ENCODE measurements at places on chromosomes 5 and 9.

GRCh38 chr5:126450346-126450745, 27.1 kb downstream of the GRAMD2B start:
- no peak for DNase-seq

GRCh38 chr5:133953568-133954145, 14.8 kb downstream of the C5orf15 start:
- no peak for DNase-seq

GRCh38 chr5:8253376-8253775, 384.4 kb downstream of the MTRR start:
- DNase-seq = no peak

GRCh38 chr9:71975833-71976232, 64.4 kb downstream of the C9orf85 start:
- DNase-seq = no peak

GRCh38 chr9:96317335-96317980, 15.5 kb upstream of the HSD17B3 start:
- DNase-seq = no peak

GRCh38 chr9:93824386-93825294, 130.5 kb downstream of the BARX1 start:
- no peak for DNase-seq

DNA sequence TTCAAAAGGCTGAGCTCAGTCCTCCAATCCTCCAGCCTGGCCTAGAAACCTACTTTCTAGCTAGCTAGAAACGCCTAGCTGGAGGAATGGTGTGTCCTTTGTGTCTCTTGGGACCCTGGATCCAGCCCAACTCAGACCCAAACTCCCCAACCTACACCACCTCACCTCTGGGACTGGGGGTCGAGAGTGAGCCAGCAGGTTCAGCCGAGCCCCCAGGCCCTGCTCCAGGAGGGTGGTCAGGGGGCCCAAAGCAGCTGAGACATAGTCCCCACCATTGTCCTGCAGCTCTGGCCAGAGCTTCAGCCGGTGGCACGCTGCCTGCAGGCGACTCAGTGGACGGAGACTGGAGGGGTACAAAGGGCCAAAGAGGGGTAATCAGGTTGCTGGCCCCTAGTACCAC, 6.2 kb downstream of the NOL6 start:
- DNase-seq = no peak

- DNase-seq = no peak
These were observed 12.6 kb downstream of the MGAT1 start for GRCh38 chr5:180790020-180790419.

DNA sequence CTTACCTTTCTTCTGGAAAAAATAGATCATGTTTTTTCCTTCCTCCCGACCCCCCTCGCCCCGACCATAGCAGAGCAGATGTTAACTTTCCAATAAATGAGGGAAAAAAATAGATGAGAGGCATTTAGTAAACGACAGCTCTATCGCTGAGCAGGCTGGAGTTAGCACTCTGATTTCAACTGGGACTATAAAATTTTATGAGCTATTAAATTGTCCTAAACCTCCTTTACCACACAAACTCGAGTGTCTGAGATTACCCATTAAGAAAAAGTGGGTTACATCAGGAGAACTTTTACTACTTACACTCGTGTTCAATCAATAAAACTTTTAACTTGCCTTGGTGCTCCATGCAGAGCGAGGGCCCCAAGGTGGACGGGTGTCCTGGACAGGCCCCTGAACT, 59.8 kb upstream of the RNU6ATAC start:
- no peak for DNase-seq

DNA sequence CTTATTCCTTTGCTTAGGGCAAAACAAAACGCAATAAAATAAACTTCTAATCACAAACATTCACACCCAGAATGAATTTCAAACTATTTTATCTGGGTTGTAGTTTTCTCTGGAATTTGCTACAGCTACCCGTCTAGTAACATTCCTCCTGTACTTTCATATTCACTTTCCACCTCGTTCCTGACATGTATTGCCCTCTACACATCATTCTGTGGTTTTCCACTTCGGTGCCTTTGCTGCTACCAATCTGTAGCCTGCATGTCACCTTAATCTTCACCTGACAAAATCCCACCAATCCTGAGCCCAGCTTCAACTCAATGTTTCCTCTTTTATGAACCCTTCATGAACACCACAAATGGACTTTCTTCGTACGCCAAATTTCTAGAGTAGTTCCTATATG, 694.1 kb upstream of the C9orf72 start:
- DNase-seq = no peak
